Caco-2 (cell line): ENCODE measurements at places on chromosomes 7 and 10.

DNA sequence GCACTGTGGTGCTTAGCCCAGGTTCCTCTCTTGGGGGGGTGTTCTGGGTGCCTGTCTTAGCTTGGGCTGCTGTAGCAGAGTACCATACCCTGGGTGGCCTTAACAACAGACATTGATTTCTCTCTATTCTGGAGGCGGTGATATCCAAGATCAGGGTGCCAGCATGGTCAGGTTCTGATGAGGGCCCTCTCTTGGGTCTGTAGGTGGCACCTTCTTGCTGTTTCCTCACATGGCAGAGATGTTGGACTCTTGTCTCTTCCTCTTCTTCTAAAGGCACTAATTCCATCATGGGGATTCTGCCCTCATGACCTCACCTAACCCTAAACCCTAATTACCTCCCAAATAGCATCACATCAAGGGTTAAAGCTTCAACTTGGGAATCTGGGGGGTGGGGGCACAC is 19.9 kb upstream of the CRHR2 start:
- DNase-seq: no peak

GRCh38 chr10:63866747-63867140 is 345.5 kb downstream of the REEP3 start:
- peak; percentile 30 for DNase-seq

DNA sequence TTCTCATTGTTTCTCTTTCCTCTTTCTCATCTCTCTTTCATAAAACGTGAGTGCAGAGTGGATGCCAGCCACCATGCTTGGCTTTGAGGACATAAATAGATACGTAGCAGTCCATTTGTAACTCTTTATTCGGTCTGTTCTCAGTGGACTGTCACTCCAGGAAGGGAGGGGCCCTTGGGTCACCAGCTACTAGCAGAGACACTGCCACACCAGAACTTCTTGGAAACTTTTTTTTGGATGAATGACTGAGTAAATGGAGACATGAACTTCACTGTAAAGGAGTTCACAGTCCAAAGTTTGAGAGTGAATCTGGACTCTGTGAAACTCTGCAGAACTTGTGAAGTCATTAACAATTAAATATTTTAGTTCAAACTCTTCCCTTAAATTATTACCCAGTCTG is 20.2 kb downstream of the CHN2 start:
- DNase-seq: no peak

DNA sequence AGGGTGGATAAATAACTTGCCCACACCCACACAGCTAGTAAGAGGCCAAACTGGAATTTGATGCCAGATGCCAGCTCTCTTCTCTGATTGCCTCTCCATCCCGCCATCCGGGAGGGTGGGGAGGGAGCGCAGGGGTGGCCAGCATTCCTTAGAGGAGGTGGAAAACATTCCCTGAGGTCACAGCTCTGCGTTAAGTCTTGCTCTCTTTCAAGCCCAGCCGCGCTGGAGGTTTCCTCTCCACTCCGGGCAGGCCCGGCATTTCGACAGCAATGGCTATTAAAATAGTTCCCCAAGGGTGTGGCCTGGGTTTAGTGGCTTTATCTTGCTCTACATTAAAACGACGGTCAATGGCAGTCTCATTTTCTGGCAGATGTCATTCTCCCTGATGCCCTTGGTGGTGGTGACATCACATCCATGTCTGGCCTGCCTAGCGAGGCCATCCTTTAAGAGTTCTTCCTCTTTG is 16.1 kb upstream of the C10orf71 start:
- peak; percentile 60 for DNase-seq

GRCh38 chr7:43954524-43955228 is 28.4 kb downstream of the UBE2D4 start:
- DNase-seq: peak; percentile 66

GRCh38 chr10:88260329-88261051 is 322.6 kb downstream of the RNLS start:
- DNase-seq: no peak

DNA sequence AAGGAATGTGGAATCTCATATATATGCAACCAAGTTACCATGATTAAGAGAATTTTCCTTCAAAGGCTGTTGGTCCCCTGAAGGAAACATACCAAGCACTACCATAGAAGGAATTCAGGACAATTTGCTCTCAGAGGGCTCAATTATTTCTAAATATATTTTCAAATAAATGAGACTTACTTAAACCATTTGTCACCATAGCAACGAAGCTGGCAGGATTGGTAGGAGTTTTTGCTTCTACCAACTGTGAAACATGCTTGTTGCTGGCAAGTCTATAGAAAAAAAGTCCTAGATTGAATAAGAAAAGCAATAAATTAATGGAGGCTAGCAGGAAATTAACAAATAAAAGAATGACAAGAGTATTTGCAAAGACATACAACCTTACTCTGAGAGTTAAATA is 156.9 kb upstream of the NPSR1 start:
- DNase-seq: no peak

DNA sequence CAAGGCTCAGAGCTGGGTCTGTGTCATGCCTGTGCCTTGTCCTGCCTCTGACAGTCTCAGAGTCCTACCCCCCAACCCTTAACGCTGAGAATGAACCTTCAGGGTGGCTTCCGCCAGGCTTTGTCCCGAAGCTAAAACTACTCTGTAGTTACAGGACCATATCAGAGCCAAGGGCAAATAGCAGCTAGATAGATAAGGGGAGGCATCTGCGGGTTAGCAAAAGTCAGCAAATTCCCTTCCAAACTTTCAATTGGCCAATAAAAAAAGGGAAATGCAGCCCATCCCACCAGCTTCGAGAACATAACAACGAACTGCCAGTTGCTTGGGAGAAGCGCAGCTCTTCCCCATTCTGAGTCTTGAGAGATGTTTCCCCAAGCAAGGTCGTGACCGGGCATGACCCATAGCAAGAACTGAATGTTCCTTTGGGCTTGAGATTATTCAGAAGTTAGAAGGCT is 17.7 kb downstream of the CCL24 start:
- DNase-seq: no peak

GRCh38 chr7:69374044-69374425 is 224.2 kb upstream of the AUTS2 start:
- no peak for DNase-seq

DNA sequence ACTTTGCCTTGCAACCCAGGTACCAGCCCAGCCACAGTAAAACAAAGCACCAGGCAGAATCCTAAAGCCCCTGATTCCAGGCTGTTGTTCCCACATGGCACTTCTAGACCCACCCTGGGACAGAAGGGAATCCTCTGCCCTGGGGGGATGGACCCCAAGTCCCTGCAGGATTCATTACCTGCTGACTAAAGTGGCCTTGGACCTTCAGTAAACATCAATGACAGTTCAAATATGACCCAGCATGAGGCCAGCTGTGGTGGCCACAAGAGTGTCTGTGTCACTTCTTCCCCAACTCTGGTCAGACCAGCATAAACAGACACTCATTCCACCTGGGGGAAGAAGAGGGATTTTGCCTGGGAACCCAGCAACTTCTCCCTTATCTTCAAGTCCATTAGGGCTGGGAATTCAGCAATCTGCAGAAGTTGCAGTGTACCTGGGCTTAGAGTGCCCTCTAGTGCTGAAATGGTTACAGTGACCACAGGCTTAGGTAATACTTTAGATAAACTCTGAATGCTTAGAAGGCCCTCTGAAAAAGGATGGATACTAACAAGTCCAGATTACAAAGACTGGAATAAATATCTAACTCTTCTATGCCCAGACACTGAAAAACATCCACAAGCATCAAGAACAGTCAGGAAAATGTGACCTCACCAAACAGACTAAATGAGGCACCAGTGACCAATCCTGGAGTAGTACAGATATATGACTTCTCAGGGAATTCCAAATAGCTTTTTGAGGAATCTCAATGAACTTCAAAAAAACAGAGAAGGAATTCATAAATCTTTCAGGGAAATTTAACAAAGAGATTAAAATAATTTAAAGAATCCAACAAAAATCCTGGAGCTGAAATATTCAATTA is 108.5 kb upstream of the TMEM168 start:
- DNase-seq: peak; percentile 80

- DNase-seq: no peak
Observed at GRCh38 chr10:5486853-5487235, 12.5 kb downstream of the CALML5 start.

DNA sequence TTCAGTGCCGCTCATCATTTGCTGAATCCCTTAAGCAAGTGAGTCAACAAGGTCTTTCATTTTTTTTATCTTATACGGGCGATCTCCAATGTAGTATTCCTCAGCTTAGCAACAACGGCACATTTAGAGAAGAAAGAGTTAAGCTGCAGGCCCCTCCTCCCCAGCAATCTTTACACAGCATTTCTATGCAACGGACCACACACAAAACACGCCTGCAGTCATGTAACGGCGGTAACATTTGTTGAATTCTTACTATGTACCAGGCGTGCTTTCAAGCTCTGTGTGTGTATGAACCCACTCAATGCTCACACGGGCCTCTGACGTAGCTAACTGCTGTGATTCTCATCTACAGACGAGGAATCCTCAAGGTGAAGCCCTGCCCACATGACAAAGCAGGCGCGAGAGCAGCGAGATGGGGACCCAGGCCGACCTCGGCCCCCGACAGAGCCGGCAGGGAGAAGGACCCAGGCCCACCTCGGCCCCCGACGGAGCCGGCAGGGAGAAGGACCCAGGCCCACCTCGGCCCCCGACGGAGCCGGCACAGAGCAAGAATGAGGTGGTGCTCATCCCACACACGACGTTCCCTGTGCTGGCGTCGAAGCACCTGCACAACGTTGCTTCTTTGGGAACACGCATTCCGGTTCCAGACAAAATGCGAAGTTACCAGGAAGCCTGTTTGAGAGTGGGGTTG is 240.7 kb downstream of the ZMYND11 start:
- no peak for DNase-seq

GRCh38 chr7:47551668-47552440 is 30.1 kb downstream of the TNS3 start:
- DNase-seq: no peak

DNA sequence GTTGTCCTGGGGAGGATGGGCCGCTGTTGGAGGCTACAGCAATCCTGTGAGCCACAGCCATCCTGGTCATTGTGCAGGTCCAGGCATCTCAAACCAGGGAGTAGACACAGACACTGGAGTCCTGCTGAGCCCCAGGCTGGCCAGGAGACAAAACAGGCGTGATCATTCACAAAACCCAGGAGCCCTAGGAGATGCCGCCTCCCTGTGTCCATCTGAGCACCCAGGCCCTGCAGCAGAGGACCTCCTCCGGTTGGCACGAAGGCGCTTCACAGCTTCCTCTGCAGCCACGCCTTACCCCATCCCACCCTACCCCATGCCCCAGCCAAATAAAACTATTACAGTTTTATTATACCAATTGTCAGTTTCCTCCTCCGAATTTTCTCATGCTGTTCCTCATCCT is 183.6 kb downstream of the PLXNA4 start:
- peak; percentile 41 for DNase-seq

- DNase-seq: no peak
Observed at GRCh38 chr10:58225654-58226053, 42.0 kb downstream of the IPMK start.

GRCh38 chr10:78457804-78458482 is 424.3 kb downstream of the RPS24 start:
- no peak for DNase-seq
